ENCODE measurements at places on chromosomes 3 and 15. TPM values are rescaled to one million over a fixed set of nuclear protein-coding genes. Genes with fewer than 3 reads are reported as not detected.

NGLY1 gene
- total RNA-seq = 32.1 TPM

SNRPN gene
- 139 TPM for total RNA-seq

NLGN1 gene
- total RNA-seq = 2.1 TPM

DZIP1L gene
- total RNA-seq = 16.9 TPM

GPR171 gene
- total RNA-seq = not detected

RBP2 gene
- not detected for total RNA-seq

MUSTN1 gene
- total RNA-seq = not detected

KLF15 gene
- 4.1 TPM for total RNA-seq

TERC gene
- 210 TPM for total RNA-seq

FBXO40 gene
- total RNA-seq = not detected
